ENCODE measurements at places on chromosomes 13 and 19.

DNA sequence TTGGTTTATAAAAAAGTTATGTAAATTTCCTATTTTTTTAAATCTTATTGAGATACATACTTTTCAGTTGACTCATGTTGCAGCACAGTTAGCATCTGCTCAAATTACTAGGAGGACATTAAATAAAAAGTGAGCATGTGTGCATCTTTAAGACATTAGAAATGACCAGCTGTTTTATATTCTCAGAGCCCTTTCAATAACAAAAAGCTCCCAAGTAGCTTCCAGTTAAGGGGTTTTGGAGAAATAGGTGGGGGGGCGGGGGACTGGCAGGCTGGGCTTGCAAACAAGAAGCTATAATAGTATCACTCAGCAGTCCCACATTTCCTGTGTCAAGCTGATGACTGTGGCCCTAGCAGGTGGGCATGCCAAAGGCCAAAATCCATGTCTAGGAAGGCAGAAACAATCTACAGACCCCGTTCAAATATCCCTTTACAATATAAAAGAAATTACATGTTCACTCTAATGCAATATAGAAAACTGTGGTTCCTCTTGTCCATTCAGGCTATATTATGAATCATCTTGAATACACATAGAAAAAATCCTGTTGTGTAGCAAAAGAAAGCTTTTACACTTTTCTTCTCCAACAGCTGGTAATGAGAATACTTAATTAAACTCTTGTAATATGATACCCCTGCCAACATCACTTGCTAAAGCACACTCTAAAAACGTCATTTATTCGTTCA, 1713.2 kb upstream of the SLC10A2 start:
- no peak for DNase-seq

DNA sequence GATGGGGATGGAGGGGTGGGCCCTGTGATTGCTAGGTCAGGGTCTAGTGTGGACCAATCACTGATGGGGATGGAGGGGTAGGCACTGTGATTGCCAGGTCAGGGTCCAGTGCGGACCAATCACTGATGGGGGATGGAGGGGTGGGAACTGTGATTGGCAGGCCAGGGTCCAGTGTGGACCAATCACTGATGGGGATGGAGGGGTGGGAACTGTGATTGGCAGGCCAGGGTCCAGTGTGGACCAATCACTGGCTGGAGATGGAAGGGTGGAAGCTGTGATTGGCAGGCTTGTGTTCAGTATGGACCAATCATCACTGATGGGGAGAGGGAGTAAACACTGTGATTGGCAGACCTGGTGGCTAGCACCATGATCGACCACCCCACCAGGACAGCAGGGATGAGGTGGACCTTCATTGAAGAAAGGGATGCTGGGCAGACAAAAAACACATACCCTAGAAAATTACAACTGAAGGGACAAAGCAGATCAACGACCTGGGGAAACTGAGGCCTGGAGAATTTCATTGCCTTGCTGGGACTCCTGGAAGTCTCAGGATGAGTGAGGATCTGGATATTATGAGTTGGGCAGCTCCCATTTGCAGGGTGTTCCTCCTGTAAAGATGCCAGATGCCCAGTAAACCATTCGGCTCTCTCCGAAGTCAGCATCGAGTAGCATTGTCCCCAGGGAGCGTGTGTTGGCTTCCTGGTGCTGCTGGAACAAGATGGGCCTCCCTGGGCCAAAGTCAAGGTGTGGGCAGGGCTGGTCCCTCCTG, 15.5 kb downstream of the TMPRSS9 start:
- DNase-seq = no peak

- no peak for DNase-seq
Observed at GRCh38 chr19:31271306-31271911, 77.8 kb downstream of the TSHZ3 start.

- DNase-seq = no peak
Observed at GRCh38 chr13:60268203-60268555, 104.5 kb upstream of the DIAPH3 start.

GRCh38 chr19:27705896-27706295, 1507.1 kb downstream of the UQCRFS1 start:
- DNase-seq = no peak

- no peak for DNase-seq
Observed at GRCh38 chr13:39682310-39682709, 26.8 kb downstream of the COG6 start.

DNA sequence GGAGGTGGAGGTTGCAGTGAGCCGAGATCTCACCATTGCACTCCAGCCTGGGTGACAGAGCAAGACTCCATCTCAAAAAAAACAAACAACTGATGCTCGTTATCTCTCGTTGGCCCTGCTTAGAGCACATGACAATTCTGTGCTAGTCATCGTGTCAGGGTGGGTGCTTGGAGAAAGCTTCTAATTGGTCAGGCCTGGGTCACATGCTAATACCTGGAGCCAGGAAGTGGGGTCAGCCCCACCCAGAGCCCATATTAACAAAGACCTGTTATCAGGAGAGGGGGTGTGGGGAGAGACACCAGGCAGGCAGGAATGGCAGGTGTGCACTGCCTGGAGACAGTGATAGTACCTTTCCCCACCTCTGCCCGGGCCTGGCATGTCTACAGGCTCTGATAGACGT, 84.9 kb downstream of the DPF1 start:
- DNase-seq = no peak

DNA sequence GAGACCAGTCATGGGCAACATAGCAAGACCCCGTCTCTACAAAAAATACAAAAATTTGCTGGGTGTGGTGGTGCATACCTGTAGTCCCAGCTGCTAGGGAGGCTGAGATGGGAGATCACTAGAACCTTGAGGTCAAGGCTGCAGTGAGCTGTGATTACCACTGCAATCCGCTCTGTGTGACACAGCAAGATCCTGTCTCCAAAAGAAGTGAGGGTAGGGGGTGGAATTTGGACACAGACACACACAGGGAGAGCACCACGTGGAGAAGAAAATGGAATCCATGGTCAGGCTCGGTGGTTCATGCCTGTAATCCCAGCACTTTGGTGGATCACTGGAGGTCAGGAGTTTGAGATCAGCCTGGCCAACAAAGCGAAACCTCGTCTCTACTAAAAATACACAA, 8.7 kb downstream of the TNFSF9 start:
- DNase-seq = no peak

- no peak for DNase-seq
Observed at GRCh38 chr13:104571161-104571892, 1505.1 kb upstream of the SLC10A2 start.

DNA sequence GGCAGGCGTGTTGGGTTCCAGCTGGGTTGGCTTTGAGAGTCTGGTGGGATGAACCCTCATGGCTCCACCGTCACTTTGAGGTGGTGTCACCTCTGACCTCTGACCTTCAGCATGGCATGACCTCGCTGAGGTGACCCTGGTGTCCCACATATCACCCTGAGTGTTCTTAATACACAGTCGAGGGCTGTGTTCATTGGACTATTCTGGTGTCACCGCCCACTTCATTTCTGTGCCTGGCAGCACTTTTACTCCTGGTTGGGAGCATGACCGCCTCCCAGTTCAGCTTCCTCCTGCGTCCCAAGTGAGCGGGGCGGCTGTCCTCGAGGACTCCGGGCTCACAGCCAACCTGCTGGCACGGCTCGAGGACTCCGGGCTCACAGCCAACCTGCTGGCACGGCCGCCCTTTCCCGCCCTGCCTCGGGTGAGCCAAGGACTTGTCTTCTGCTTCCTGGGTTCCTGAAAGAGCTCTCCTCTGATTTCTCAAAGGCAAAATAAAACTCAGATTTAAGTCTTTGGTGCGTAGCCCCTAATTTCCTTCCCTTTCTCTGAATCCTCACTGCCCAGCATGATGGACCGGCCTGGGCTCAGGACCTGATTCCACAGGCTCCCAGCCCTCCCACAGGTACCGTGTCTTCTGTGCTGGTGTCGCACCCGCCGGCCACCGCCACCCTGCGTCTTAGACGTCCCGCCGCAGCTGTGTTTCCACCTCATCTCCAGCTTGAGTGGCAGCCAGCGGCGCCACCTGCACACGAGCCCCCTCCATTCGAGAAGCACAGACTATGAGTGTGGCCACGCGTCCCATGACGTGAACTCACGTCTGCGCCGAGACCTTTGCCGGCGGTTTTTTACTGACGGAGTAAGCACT, 10.4 kb downstream of the ATP4B start:
- DNase-seq = no peak

GRCh38 chr13:58376775-58377174, 745.2 kb downstream of the PCDH17 start:
- DNase-seq = no peak
